ENCODE measurements at places on chromosomes 16 and 17.

- no peak for DNase-seq
Observed at GRCh38 chr16:9647981-9648701, 534.1 kb downstream of the GRIN2A start.

GRCh38 chr17:75404731-75405364, 630 bp downstream of the GRB2 start:
- no peak for DNase-seq

DNA sequence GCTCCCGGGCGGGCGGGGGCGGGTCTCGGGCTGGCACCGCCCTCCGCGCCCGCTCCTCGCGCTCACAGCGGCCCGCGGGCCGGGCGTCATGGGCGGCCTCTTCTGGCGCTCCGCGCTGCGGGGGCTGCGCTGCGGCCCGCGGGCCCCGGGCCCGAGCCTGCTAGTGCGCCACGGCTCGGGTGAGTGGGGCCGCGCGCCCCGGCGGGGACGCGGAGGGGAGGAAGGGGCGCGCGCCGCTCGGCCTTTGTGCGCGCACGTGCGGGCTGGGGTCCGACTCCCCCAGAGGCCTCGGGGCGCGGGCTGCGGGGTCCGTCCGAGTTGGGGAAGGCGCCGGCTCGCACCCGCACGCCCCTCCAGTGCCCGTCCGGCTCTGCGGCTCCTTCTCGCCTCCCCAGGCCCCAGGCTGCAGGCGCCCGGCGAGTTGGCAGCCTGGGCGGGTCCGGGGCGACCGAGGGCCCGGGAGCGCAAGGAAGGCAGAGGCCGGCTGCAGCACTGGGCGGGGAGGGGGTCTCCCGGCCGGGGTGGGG, at the start of gene NME4:
TSS of gene NME4 (plus strand) at position 65 of the 527 bp plus-strand sequence. CDS start at position 89, 24 bp downstream.
- peak; percentile 20 for DNase-seq

DNA sequence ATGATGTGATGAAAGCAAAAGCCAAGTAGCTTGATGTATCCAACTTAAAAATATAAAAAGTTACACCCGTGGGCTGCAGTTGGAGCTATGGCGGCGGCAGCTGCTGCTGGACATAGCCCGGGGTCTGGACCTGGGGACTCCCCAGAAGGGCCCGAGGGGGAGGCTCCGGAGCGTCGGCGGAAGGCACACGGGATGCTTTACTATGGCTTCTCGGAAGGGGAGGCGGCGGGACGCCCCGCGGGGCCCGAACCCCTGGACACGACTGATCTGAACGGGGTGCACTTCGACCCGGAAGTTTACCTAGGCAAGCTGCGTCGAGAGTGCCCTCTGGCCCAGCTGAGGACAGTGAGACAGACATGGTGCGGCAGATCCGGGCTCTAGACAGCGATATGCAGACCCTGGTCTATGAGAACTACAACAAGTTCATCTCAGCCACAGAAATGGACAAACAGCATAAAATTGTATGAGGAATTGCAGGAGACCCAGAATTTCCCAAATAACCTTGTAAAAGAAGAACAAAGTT, 109.5 kb upstream of the EEF2KMT start:
- no peak for DNase-seq

- DNase-seq: no peak
Observed at GRCh38 chr17:17771498-17772201, 65.1 kb downstream of the SREBF1 start.

- DNase-seq: no peak
Observed at GRCh38 chr16:21642861-21643260, 9.5 kb downstream of the IGSF6 start.

- DNase-seq: no peak
Observed at GRCh38 chr17:2202302-2202995, 101.1 kb downstream of the SMG6 start.

DNA sequence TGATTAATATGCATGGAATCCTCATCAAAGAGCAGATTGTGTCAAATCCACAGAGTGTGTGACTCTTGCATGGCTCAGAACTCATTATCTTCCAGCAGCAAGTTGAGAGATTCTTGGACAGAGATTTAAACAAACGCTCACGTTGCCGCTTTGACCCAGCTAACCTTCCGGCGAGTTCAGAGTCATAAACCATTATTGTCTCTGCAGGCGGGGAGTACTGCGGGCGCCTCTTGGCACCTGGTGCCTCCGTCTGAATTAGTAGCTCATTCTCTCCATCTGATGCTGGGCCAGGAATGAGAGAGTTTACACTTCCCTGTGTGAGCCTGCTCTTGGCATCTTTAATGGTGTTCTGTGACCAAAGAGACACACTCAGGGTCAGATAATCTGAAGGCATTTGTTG, 138.6 kb upstream of the WSCD1 start:
- DNase-seq: no peak

GRCh38 chr16:1147027-1147426, 5.9 kb upstream of the CACNA1H start:
- DNase-seq: no peak

- DNase-seq: no peak
Observed at GRCh38 chr17:43634591-43635125, 27.1 kb downstream of the MEOX1 start.

- DNase-seq: no peak
Observed at GRCh38 chr16:14505846-14506245, 124.2 kb downstream of the PARN start.

- no peak for DNase-seq
Observed at GRCh38 chr17:40312131-40312731, 3.3 kb downstream of the RARA start.

DNA sequence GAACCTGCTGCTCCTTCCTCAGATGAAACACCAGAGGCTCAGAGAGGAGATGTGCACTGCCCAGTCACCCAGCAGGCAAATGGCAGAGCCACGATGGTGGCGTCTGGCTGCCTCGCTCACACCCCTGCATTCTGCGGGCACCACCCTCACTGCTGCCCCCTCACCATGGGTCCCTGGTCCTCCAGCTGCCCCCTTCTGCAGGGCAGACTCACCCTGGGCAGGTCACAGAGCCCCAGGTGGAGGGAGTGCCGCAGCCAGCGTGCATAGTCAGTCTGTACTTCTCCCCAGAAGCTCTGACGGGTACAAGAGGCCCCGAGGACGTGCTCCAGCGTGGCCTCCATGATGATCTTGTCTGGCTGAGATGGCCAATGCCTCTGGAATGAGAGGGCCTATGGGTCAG, 52.9 kb downstream of the RMI2 start:
- DNase-seq: no peak

DNA sequence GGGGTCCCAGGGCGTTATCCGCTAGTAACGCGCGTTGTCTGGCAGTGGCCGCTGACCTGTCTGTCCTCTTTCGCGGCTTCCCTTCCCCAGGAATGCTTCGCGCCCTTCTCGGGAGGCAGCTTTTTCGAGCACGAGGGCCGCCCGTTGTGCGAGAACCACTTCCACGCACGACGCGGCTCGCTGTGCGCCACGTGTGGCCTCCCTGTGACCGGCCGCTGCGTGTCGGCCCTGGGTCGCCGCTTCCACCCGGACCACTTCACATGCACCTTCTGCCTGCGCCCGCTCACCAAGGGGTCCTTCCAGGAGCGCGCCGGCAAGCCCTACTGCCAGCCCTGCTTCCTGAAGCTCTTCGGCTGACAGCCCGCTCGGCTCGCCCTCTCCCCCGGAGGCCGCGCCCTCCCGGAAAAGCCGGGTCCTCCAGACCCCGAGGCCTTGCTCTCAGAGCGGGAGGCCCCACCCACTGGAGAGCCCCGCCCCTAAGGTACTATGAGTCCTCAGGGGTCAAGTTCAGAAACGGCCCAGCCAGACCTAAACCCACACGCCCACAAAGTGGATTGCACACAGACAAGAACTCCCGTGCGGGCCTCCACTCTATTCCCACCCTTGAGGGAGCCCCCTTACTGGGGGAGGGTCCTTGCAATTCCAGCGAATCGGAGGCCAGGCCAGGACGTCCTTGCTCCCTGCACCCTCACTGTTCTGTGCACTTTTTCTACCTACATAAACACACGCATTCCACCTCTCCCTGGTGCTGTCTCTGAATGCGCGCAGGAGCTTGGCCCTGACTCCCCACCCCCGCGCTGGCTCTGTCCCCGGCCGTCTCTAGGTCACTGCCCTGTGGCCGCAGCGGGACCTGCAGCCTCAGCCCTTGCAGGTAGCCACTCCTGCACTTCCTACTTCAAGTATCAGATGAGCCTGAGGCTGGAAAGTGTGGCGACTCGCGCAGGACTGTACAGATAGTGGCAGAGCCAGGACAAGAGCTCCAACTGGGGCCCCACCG, 5.4 kb upstream of the SLC5A2 start:
- DNase-seq: peak; percentile 56

GRCh38 chr17:74750327-74751069, 2.1 kb downstream of the NHERF1 start:
- DNase-seq: no peak

- DNase-seq: no peak
Observed at GRCh38 chr17:44971776-44972483, 3.8 kb upstream of the C1QL1 start.

DNA sequence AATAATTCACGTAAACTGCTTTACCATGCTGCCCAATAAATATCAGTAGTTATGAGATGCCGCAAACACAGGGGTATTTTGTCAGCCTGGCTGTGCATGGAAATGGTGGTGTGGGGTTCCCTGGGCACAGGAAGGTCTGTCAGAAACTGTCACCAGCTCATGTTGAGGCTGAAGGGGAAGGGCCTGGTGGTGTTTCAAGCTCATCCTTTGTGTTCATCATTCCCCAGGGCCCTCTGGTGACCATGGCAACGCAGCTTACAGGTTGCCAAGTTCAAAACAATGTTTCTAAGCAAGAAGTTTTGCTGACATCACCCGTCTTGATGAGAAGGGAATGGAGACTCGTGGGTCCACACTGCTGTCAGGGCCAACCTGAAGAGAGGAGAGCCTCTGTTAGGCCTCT, 348.9 kb upstream of the C16orf82 start:
- no peak for DNase-seq

GRCh38 chr16:87263418-87264052, 53.7 kb downstream of the C16orf95 start:
- DNase-seq: no peak

DNA sequence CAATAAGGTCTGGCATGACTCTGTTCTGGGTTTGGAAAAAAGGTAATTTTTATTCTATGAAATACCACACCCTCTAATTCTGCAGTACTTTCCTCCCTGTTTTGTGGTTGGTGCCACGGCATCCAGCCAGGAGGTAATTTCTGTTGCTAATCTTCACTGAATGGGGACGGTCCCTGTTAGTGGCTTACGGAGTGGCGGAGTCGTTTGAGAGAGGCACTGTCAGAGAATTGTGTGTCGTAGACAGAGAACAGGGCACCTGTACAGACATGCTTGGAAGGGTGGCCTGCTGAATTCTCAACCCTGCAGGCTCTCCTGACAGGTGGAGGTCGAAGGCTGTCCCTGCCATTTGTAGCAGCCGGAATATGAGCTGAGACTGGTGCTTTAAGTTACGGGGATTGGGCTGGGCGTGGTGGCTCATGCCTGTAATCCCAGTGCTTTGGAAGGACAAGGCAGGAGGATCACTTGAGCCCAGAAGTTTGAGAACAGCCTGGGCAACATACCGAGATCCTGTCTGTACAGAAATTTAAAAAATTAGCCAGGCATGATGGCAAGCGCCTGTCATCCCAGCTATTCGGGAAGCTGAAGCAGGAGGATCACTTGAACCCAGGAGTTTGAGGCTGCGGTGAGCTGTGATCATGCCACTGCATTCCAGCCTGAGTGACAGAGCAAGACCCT, 33.2 kb downstream of the EEF2K start:
- no peak for DNase-seq

DNA sequence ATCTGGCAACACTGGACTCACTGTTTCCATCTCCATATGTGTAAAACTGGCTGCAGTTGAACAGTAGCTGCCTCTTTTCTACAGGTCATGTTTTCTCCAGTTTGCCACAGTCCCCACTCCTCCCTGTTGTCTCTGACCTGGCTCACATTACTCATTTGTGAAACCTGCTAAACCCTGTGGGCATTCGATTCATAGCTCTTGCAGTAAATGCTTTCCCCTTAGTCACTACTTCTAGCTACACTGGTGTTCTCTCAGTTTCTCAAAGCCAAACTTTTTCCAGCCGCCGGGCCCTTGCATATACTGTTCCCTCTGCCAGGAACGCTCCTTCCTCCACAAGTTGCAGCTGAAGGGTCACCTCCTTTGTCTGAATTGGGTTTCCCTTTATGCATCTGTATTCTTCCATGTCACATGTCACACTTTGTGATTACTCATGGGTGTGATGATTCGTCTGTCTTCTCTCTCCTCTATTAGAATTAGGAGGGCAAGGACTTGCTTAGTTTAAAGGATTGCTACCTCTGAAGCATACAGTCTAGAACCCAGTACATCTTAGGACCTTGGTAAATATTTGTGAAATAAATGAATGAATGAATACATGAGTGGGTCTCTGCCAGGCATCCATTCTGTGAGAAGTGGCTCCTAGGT, 15.0 kb upstream of the MT4 start:
- DNase-seq: no peak

DNA sequence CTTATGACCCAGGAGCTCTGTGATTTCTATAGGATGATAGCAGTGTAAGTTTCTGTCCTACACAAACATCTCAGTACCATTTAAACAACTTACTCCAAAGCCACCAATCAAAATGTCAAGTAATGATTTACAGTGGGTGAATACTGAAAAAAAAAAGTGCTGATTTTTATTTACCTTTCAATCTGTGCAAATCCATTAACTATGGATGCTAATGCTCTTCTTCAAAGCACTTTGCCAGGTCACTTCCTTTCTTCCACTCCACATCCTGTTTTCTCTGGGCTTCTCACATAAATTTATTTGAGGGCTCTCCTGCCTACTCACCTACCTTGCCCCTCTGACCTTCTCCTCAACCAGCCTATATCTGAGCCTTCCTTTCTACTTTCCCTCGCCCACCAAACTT, 101.6 kb downstream of the SKAP1 start:
- no peak for DNase-seq

GRCh38 chr17:73089322-73090317, 2.9 kb downstream of the SLC39A11 start:
- no peak for DNase-seq

- no peak for DNase-seq
Observed at GRCh38 chr17:29625037-29625750, 2.5 kb upstream of the CORO6 start.

- DNase-seq: no peak
Observed at GRCh38 chr17:80361495-80362220, 53.3 kb upstream of the ENDOV start.

DNA sequence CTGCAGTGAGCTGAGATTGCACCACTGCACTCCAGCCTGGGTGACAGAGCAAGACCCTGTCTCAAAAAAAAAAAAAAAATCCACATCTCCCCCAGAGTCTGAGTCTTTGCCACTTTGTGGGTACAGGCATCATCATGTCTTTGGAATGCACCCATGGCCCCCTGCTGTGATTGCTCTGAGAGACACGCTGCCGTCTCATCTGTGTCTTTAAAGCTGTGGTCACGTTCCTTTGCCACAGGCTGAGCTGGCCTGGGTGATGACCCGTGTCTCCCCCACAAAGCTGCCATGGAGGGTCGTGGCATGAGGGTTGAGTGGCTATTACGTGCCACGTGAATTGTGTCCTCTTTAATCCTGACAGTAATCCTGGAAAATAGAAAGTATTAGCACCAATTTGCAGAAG, 20.2 kb downstream of the CRISPLD2 start:
- no peak for DNase-seq
